HepG2 (cell line): ENCODE measurements at places on chromosomes 1 and 21. TPM values are rescaled to one million over a fixed set of nuclear protein-coding genes. Genes with fewer than 3 reads are reported as not detected.

- DNase-seq, result no peak
Measured at GRCh38 chr1:61348025-61348665, 265.8 kb downstream of the NFIA start.

- no peak for DNase-seq
Measured at GRCh38 chr1:244502630-244503029, 41.6 kb downstream of the CATSPERE start.

- DNase-seq, result no peak
Measured at GRCh38 chr1:212675675-212676074, 24.0 kb downstream of the BATF3 start.

GRCh38 chr1:116371752-116372151 lies 1.3 kb upstream of the ATP1A1 start:
- no peak for DNase-seq

Gene RGS16
- total RNA-seq, result not detected in 2 replicates

Gene BMP8A
- not detected in 2 replicates for total RNA-seq

DNA sequence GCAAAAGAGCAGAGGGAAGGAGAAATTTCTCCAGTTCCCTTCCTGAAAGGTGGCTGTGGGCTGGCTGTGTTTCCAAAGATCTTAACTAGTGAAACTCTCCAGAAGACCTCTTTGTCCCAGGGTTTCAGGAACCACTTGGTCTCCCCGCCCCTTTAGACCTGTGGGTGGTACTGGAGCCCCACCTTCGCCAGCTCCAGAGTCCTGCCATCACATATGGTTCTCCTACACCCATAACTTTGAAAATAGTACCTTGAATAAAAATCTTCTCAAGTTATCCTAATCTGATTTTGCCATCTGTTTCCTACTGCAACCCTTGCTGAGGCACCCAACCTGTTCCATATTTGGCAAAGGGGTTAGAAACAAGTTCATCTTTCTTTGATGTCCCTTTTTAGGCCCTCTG lies 303.9 kb downstream of the SEC16B start:
- no peak for DNase-seq

Gene PPM1J
- total RNA-seq, result 0.07 TPM in 1 of 2 replicates, not detected in the other

Gene C2CD2
- 10.4 and 12.5 TPM in 2 replicates for total RNA-seq
